ENCODE measurements at places on chromosomes 4 and X.

DNA sequence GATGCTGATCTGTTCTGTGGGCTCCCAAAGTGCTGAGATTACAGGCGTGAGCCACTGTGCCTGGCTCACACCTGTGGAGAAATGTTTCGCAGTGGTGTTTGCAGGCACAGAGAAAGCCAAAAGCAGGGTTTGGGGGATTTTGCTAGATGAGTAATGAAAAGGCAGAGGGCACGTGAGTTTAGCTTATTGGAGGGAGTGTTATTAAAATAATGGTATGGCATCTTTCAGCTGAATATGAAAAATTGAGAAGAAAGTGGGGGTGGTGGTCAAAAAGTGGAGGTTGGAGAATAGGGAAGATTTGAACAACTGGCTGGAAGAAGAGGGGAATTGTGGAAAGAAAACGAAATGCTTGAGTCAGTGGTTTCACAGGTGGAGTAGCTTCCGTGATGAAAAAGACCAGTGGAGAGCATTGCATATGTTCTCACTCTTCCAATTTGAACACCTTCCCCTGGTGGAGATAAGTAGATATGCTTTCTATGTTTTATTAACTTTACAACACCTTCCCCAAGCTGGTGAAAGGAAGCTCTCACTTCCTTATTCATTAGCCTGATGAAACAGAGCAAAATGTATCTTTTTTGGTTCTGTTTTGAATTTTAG, 1.1 kb upstream of the CHST7 start:
- no peak for DNase-seq

- no peak for DNase-seq
These were observed 43.0 kb downstream of the PDHA1 start for GRCh38 chrX:19386679-19387078.

GRCh38 chr4:54099748-54100574, at the start of gene GSX2:
TSS of gene GSX2 (plus strand) at chr4:54100163. CDS start at chr4:54100345, 182 bp downstream.
- no peak for DNase-seq

- DNase-seq = no peak
These were observed 100.2 kb upstream of the METTL14 start for GRCh38 chr4:118585015-118585414.

DNA sequence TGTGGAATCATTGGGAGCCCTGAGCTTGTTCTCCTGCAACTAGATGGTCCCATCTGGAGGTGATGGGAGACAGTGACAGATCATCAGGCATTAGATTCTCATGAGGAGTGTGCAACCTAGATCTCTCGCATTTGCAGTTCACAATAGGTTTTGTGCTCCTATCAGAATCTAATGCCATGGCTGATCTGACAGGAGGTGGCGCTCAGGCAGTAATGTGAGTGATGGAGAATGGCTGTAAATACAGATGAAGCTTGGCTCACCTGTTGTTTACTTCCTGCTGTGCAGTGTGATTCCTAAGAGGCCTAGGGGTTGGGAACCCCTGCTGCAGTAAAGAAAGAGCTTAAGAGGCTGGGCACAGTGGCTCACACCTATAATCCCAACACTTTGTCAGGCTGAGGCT, 42.2 kb upstream of the PUDP start:
- DNase-seq = no peak

DNA sequence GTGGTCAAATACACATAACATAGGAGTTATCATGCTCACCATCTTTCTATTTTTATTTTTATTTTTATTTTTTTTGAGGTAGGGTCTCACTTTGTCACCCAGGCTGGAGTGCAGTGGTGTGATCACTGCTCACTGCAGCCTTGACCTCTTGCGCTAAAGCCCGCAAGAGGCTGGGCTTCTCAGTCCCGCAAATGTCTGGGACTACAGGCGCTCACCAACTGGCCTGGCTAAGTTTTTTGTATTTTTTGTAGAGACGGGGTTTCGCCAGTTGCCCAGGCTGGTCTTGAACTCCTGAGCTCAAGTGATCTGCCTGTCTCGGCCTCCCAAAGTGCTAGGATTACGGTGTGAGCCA, 295 bp upstream of the TLR10 start:
- no peak for DNase-seq

GRCh38 chrX:5306654-5307121, 922.0 kb downstream of the NLGN4X start:
- no peak for DNase-seq

DNA sequence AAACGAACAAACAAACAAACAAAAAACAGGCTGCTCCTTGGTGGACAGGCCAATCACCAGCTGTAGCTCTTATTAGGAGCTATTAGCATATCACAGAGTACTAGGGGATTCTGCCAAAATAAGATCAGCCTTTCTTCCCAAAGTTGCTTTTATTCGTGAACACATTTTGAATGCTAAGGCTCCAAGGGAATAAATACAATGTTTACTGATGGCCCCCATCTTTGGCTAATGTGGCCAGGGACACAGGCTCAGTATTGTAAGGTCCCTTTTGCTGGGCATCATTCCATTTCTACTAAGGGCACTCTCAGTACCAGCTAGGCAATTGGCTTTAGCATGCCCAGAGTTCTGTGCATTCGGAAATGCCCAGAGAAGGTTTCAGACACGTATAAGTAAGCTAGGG, 84.3 kb downstream of the GPC4 start:
- DNase-seq = no peak

GRCh38 chrX:69119122-69119521, 46.1 kb downstream of the PJA1 start:
- DNase-seq = no peak

DNA sequence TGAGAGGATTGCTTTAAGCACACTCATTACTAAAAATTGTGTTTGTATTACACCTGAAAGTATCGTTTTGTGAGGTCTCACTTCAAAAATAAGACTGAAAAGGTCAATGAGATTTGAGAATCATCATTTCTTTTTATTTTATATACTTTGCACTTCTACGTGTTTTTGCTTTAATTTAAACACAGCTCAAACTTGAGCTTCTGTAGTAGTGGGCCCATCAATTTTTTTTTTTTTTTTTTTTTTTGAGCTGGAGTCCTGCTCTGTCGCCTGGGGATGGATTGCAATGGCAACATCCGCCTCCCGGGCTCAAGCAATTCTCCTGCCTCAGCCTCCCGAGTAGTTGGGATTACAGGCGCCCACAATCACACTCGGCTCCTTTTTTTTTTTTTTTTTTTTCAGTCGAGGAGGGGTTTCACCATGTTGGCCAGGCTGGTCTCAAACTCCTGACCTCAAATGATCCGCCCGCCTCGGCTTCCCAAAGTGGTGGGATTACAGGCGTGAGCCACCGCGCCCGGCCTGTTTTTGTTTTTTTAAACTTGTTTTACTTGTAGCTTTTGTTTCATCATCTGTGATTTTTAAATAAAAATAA, 1.5 kb downstream of the GSTCD start:
- DNase-seq = no peak

DNA sequence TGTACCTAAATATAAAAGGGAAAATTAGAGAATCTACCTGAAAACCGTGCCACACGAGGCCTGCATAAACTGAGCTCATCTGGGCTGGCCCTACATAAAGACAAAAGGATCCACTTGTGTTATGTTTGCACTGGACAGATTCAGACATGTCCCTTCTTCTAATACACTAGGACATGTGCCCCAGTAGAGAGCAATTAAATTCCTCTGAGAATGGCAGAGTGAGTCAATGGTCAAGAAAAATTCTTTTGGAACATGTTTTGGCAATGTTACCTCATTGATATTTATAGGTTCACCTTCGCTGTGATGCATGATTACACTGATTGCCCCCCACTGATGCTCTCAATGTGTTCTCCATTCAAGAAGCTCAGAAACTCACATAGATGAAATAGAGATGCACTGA, 95.2 kb downstream of the MANBA start:
- DNase-seq = no peak

DNA sequence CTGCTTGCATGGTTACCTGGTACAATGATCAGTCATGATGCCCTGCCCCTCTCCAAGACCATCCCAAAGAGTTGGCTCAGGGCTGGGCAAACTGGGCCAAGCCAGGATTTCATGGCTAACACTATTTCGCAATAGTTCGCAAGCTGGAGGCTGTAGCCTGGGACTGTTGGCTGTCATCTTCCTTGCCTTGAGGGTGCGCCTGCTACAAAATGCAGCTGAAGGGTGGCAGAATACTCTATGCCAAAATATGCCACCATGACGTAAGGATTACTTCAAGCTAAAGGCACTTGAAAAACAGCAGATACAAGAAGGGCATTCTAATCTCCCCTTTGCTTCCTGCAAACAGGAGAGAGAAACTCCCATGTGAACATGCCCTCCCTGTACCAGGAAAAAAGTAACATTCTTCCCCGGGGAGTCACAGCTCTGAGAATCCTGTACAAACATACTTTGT, 21.0 kb downstream of the SAT1 start:
- DNase-seq = no peak
